ENCODE measurements at places on chromosomes 13 and 19.

GRCh38 chr19:1685046-1685445 lies 32.6 kb upstream of the TCF3 start:
- H3K4me1 ChIP-seq: no peaks in the 10 kb centered on the region
- no peak overlapping the region for H3K27ac ChIP-seq
- H3K36me3 ChIP-seq: no peaks in the 10 kb centered on the region
- peaks cover 84% of the 10 kb centered on the region for H3K27me3 ChIP-seq

DNA sequence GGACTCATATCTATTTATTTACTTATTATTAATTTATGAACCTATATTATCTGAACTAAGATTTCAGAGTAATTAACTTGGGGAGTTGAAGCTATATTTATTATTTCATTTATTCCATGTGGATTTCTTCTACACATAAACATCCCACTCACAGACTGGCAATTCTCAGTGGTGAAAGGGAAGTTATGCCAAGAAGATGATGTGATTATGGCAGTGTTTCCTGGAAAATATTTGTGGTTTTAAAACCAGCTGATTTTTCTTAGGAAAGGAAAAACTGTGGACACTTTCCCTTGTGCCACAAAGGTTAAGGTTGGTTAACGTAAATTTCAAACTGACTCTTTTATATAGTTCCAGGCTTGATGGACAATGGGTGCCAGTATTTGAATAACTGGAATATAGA lies 513.1 kb downstream of the SLITRK6 start:
- no peak overlapping the region for H3K27ac ChIP-seq
- no peaks in the 10 kb centered on the region for H3K4me1 ChIP-seq
- H3K4me3 ChIP-seq: no peak overlapping the region

GRCh38 chr19:48513289-48514122 lies 1.9 kb upstream of the LMTK3 start:
- H3K36me3 ChIP-seq: no peaks in the 10 kb centered on the region
- no peaks in the 10 kb centered on the region for H3K4me1 ChIP-seq
- no peak overlapping the region for H3K27ac ChIP-seq
- H3K4me3 ChIP-seq: peak overlapping the region; percentile 73
- peaks cover 28% of the 10 kb centered on the region for H3K27me3 ChIP-seq
- peak; percentile 75 for DNase-seq

- H3K27me3 ChIP-seq: no peaks in the 10 kb centered on the region
- H3K27ac ChIP-seq: no peak overlapping the region
- no peaks in the 10 kb centered on the region for H3K36me3 ChIP-seq
- H3K4me1 ChIP-seq: no peaks in the 10 kb centered on the region
- no peak for DNase-seq
Observed at GRCh38 chr13:78827471-78827870, 168.5 kb upstream of the OBI1 start.

GRCh38 chr13:30569901-30570576 lies 47.7 kb upstream of the USPL1 start:
- peak; percentile 19 for DNase-seq
- no peaks in the 10 kb centered on the region for H3K27me3 ChIP-seq
- H3K4me3 ChIP-seq: no peak overlapping the region
- no peak overlapping the region for H3K27ac ChIP-seq
- H3K36me3 ChIP-seq: no peaks in the 10 kb centered on the region
- no peaks in the 10 kb centered on the region for H3K4me1 ChIP-seq

GRCh38 chr19:33376941-33377557 lies 3.5 kb downstream of the CEBPG start:
- no peak overlapping the region for H3K4me3 ChIP-seq
- DNase-seq: no peak
- no peaks in the 10 kb centered on the region for H3K27me3 ChIP-seq
- peaks cover 56% of the 10 kb centered on the region for H3K4me1 ChIP-seq
- no peaks in the 10 kb centered on the region for H3K36me3 ChIP-seq
